ENCODE measurements at places on chromosomes 13 and 19.

GRCh38 chr13:113981611-113982295, 7.9 kb upstream of the C13orf46 start:
- DNase-seq = no peak

- DNase-seq = no peak
Measured at GRCh38 chr19:45368737-45369340, 1.5 kb downstream of the ERCC2 start.

DNA sequence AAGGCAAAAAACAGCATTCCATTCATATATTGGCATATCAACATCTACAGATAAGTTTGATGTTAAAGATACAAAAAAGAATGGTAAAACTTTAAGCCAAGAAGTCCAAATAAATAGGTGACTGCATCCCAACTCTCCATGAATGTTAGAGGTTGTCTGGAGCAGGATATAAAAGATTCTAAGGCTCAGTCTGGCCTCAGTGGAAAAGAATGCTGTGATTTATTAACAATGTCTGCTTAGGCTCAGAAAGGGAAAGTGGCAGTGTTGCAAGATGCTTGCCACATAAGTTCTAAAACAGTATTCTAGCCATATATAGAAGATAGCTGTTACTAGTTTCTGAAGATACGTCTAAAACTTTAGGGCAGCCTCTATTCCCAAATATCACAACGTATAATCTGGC, 179.8 kb upstream of the NBEA start:
- no peak for DNase-seq

GRCh38 chr13:77029436-77029835, 2.5 kb upstream of the FBXL3 start:
- DNase-seq = no peak

Data from activated T-helper 9 cell treated with anti-CD3 and anti-CD28 coated beads, Interleukin-2, amount 50 U/mL, for 16 hours (primary cell).